ENCODE measurements at places on chromosomes 12 and 14.
A peak's percentile ranks its signal among the peaks of the same experiment; 100 is the strongest.

- no peak for DNase-seq
These were observed 17.7 kb downstream of the AHSA1 start for GRCh38 chr14:77475432-77476115.

- no peak for DNase-seq
These were observed 183.1 kb downstream of the RMST start for GRCh38 chr12:97645726-97646125.

GRCh38 chr14:103509864-103510723 is 12.5 kb downstream of the CKB start:
- DNase-seq = no peak

- no peak for DNase-seq
These were observed 12.3 kb downstream of the KCTD10 start for GRCh38 chr12:109464642-109465351.

- DNase-seq = no peak
These were observed 46.8 kb downstream of the ACACB start for GRCh38 chr12:109163167-109163566.

DNA sequence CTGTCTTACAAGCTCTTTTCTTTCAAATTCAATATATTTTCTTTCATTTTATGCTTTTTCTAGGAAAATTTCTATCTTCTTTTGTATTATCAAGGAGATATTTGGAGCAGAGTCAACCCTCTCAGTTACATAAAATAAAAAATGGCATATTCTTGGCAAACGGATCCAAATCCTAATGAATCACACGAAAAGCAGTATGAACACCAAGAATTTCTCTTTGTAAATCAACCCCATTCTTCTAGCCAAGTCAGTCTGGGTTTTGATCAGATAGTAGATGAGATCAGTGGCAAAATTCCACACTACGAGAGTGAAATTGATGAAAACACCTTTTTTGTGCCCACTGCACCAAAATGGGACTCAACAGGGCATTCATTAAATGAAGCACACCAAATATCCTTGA is 20.6 kb downstream of the PIK3C2G start:
- no peak for DNase-seq

GRCh38 chr12:122891661-122892525 is 4.0 kb downstream of the VPS37B start:
- DNase-seq = peak; percentile 65

- DNase-seq = no peak
These were observed 64.0 kb upstream of the ATF1 start for GRCh38 chr12:50699940-50700339.

DNA sequence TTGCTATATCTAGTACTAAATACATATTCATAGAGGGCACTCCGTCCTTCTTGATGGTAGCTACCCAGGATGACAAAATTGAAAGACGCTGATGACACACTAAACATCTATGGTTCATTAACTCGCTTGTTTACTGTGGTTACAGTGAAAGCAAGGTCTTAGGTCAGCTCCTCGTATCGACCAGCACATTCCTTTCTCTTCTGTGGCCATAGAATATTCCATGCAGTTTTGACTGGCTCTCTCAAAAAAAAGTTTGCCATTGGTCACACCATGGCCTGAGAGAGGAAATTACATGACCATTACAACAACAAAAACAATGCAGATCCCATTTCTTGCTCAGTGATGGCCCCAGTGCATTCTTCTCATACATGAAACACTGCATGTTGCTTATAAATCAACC is 411.4 kb upstream of the SOX5 start:
- no peak for DNase-seq

DNA sequence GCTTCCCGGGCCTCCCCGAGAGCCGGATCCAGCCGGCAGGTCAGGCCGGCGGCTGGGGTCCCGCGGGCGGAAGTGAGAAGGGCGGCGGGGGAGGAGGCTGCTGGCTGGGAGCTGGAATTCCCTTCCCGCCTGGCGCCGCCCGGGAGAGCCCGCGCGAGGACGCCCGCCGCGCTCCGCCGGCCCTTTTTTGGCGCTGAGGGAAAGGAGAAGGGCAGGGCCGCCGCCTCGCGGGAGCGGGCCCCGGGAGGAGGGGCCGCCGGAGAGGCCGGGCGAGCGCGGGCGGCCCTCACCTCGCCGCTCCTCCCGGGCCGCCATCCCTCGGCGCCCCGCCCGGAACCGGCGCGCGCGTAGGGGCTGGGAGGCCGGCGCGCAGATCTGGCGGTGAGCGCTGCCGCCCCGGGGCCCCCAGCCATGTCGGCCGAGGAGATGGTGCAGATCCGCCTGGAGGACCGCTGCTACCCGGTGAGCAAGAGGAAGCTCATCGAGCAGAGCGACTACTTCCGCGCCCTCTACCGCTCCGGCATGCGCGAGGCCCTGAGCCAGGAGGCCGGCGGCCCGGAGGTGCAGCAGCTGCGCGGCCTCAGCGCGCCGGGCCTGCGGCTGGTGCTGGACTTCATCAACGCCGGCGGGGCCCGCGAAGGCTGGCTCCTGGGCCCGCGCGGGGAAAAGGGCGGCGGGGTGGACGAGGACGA is at the start of the genes KLHL42 and MANSC4:
Gene KLHL42 (plus strand): TSS at position 314 of the 692 bp plus-strand sequence. CDS start 98 bp downstream, at position 412.
Gene MANSC4 (minus strand): TSS at position 317 of the 692 bp plus-strand sequence. CDS start 8,960 bp downstream, outside the sequence.
- DNase-seq = peak; percentile 21

DNA sequence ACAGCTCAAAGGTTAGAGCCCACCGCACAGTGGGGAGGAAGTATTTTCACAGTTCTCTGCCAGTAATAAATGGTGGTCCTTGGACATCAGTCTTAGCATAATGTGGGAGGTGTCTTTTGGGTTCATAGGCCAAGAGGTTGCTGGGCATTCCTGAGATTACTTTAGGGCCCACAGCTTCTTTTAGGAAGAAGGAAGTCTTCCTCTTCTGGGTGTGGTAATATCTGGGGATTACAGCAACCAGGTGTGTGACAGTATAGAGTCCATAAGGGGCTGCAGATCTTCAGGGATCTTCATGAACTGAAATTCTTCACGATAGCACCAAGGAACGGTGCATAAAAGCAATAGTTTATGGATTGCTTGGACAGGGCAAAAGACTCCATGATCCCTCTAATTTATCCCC is 56.2 kb upstream of the PTGR2 start:
- no peak for DNase-seq

- DNase-seq = no peak
These were observed 5.6 kb downstream of the ZNF385A start for GRCh38 chr12:54378796-54379397.

DNA sequence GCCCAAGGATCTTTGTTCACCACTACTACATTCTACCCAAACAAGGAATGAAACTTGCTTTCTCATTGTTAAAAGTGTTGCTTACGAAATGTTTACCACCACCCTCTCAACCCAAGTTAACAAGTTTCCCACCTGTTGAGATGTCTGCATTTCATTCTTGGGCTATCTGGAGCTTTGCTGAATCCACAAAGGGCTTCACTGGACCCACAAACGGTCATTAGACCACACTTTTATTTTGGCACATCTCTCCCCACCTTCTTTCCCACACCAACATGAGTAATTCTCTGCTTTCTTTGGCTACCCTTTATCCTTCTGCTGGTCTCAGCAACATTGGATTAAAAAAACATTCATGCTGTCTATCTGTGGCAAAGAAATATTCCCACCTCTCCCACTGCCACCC is 78.0 kb downstream of the TMEM260 start:
- DNase-seq = no peak

DNA sequence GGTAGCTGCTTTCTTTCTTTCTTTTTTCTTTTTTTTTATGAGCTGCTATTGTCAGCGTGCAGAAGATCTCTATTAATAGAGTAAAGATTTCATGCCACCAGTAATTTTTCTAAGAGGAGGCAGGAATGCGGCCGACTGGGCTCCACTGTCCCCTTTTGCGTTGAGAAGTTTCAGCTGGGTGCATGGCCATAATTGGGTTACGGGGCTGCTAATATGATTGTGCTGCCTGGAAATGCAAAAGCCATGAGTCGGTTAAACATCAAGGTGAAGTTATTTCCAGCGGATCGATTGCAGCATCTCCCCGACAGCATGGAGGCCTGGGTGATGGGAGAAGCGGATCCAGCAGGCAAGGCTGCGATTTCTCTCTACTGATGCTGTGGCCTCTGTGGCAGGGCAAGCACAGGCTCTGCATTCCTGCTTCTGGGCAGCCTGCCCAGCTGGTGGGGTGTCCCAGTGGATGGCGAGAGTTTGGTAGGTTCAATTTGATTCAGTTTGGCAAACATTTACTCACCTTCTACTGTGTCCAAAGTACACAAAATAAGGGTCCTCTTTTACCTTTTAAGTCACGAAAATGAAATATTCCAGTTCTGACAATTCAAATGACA is 54.4 kb upstream of the PRMT8 start:
- DNase-seq = no peak
